KBM-7 (cell line): ENCODE measurements at places on chromosomes 3 and 15.

DNA sequence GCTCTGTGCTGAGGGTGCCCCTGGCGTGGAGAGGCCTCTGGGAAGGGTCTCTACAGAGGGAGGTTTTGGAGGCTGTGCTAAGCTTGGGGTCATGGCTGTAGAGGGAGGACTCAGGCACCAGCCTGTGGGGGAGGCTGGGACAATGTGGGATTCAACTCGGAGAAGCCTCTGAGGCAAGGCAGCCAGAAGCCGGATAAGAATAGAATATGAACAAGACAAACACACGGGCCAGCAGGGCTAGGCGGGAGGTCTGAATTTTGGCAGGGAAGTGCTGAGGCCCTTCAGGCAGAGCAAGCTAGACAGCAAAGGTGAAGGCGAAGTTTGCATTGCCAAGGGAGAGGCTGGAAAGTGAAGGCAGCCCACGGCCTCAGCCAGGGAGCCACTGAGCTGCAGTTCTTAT is 612.1 kb upstream of the NR2F2 start:
- no peak for DNase-seq

GRCh38 chr3:188661806-188662205 is 507.8 kb downstream of the LPP start:
- no peak for DNase-seq

GRCh38 chr3:141216975-141217374 is 14.7 kb upstream of the PXYLP1 start:
- no peak for DNase-seq

- DNase-seq = no peak
Observed at GRCh38 chr3:136437043-136437442, 186.9 kb downstream of the PCCB start.

GRCh38 chr3:17359911-17360310 is 382.5 kb downstream of the TBC1D5 start:
- no peak for DNase-seq

DNA sequence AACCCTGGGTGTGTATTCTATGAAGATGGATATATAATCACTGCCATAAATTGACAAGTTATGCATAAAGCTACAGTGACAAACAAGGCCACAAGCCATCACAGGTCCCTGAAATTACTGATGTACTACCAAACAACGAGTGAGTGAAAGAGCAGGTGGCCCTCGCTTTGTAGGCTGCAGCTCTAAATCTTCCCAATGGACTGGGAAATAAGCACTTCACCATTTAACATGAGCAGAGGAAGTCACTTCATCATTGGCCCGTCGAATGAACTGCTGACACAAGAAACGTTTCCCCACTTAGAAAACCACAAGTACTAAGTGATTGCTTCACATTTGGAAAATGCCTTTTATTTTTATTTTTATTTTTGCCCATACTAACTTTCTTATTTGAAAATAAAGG is 218.0 kb downstream of the ZNF385D start:
- DNase-seq = no peak

- DNase-seq = no peak
Observed at GRCh38 chr15:60535743-60536142, 56.8 kb upstream of the ICE2 start.

DNA sequence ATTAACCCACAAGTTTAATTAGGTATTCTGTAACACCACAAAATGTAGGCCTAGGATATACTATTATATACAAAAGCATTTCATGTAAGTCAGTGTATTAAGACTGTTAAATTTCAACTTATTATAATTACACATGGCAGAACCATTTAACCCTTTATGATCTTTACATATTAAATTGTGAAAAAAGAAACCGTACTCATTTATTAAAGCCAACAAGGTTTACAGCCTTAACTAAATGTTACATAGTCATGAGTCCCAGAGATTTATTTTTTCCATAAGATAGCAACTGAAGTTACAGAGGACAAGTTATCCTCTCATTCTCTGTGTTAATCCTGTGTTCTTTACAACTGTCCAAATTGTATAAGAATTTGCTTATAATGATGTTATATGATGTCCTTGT is 615.8 kb upstream of the AGTR1 start:
- no peak for DNase-seq

DNA sequence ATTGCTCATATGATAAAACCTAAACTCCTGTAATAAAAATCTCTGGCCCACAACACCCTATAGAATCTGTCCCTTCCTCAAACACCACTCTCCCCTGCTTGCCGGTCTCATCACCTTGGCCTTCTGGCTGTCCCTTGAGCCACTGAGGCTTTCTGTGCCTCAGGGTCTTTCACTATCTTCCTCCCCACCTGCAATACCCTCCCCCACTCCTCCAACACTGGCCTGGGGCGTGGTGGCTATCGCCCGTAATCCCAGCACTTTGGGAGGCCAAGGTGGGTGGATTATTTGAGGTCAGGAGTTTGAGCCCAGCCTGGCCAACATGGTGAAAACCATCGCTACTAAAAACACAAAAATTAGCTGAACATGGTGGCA is 3.3 kb upstream of the CSK start:
- no peak for DNase-seq

- DNase-seq = no peak
Observed at GRCh38 chr3:36817806-36818533, 53.6 kb upstream of the DCLK3 start.

- DNase-seq = no peak
Observed at GRCh38 chr3:25662736-25663320, 1.9 kb downstream of the TOP2B start.

DNA sequence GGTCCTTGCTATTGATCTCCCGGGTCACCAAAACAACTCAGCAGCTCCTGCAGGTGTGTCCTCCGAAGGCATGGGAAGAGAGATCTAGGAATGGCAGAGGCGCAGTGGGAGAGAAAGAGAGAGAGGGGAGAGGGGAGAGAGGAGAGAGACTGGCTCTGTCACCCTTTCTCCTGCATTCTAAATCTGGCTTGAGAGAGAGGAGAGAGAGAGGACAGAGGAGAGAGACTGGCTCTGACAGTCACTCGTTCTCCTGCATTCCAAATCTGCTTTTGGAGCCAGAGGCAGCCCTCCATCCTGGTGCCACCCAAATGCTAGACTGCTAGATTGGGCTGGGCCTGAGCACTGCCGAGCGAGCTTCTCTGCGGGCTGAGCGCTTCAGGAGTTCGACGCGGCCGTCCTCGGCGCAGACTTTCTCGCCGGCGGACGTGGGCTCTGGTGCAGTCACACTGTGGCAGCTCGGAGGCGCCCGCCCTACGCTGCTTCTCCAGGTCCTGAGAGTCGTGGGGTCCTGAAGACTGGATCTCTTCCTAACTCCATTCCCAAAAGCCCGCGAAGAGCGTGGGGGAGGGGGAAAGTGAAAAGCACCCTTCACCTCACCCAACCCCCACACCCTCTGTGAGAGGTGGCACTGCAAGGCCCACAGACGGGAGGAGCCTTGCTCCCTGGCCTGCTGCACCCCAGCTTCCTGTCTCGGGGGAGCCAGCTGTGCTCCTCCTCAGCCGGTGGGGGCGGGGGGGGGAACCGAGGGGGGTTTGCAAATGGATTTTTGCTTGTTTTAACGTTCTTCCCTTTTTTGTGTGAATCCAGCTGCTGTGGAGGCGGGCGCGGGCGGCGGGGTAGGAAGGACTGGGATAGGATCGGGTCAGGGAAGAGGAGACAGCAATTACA is 222.3 kb downstream of the MEIS2 start:
- peak; percentile 65 for DNase-seq

DNA sequence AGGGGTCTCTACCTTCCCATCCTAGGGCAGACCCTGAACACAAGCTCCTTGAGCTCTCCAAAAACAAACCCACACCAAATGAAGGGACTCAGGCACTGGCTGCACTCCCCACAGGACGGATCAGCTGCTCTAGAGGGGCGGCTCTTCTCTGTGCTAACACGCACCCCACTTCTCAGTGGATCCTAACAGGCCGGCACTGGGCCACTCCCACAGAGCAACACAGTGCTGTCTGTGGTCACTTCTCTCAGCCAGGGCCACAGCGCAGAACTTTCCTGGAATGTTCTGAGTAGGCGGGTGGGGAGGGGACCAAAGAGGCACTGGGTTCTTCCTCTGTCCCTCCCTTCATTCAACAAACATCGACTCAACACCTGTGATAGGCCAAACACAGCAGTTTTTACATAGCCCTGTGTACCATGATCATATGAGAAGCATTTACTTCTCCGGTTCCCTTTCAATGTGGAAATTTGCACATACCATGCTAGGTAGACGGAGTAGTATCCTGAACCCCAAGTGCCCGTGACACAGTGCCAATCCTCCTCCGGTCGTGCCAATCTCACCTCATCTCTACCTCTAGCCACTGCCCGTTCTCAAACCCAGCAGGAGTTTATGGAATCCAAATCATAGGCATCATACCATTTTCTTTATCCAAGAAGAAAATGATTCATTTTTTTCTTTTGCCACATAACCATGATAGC is 98.1 kb downstream of the LRIG1 start:
- no peak for DNase-seq

GRCh38 chr15:70362886-70363285 is 265.2 kb upstream of the TLE3 start:
- peak; percentile 54 for DNase-seq

DNA sequence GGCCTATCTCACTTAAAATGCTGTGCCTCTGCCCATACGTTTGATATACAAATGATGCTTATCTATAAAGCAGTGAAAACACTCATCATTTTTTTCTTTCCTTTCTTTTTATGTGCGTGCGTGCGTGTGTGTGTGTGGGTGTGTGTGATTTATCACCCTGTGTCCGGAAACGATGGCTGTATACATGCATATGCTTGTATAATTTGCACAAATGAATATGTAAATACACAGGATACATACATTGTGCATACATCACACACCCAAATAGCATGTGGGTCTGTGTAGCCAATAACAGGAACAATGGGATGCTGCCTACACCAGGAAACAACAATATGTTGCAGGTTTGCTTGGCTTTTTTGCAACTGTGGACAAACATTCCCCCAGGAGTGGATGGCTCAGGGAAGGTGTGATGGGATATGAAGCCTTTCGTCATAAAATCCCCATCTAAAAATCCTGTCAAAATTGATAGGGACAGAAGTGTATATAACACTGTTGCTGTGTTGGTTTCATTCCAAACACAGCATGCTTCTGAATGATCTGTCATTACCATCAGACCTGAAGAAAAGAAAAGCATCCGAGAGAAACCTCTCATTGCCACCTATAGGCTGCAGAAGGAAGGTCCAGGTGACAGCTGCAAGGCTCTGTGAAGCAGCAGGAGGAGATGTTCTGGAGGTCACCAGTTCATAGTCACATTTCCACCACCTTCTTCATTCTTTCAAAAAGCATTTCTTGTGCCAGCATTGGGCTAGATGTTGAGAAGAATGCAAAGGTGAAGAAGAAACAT is 503.9 kb upstream of the NR2F2 start:
- DNase-seq = no peak

DNA sequence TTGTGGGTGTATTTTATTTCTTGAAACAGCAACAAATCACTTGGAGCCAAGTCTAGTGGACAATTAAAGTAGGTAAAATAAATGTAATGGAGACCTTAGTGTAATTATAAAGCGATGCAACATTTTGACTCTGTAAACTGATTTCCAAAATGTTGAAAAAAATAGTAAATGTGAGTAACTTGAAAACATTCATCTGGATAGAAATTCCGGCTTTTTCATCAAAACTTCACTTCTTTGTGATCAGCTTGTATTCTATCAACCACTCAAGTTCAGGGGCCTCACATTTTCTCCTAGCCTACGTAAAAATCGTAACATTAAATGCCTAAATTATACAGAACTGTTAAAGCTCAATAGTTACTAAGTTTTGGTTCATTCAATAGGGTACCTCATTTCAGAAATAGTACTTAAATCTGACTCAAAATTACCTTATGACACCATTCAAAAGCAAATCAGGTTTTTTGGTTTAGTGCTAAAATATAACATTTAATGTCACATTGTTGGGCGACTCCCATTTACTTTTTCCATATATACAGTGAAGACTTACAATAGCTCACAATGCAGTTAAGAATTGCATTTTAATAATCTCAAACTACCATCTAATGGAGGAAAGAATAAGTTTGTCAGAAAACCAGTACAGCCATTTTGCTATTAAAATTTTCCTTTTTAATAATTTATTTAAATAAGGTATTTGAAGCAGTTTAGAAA is 12.7 kb downstream of the CCNL1 start:
- DNase-seq = no peak

DNA sequence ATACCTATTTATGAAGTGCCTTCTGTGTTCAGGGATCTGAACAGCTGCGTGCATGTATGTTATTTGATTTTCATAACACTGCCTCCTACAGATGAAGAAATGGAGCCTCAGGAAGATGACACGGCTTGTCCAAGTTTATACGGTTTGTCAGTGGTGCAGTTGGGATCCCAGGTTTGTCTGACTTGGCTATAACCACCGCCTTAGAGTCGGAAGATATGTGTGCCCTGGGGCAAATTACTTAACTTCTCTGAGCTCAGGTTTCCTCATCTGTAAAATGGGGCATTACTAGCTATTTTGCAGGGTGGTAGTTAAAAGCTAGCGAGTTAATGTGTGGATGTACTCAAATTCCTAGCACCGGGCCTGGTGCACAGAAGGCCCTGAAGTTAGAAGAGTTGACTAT is 54.1 kb upstream of the ANP32A start:
- no peak for DNase-seq

DNA sequence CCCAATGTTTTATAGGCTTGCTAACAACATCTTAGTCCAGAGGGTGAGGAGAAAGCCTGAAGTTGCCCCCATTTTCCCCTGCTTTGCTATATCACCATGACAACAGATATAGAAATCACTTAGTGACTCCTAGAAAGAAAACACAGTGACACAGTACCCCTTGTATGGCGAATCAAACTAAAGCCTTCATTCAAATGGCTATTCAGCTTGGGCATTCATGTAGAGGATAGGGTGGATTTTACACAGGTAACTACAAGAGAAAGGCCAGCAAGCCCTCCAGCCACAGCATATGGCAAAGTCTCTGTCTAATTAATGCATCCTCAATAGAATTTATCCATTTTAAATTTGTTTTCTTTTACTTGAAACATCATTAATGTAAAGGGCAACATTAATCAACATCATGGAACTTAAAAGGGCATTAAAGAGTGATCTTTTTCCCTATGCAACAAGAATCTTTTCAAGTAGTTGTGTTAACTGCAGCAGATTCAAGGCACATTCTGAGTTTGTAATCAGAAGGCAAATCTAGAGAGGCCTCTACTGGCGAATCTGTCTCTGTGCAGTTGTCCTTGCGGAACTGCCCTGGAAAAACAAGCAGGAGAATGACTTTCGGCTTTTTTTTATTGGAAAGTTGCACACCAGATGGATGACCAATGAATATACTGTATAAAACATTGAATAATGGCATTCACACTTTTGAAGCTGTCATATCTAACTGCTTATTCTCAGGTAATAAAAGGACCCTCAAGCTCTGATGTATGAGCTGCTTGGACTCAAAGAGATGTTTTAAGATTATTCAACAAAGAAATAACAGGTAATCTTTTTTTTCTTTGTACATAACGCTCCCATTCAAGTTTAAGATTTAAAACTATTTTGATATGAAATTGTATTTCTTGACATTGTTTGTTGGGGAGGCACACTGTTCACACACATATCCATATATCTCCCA is 621.7 kb upstream of the AGTR1 start:
- DNase-seq = peak; percentile 12

DNA sequence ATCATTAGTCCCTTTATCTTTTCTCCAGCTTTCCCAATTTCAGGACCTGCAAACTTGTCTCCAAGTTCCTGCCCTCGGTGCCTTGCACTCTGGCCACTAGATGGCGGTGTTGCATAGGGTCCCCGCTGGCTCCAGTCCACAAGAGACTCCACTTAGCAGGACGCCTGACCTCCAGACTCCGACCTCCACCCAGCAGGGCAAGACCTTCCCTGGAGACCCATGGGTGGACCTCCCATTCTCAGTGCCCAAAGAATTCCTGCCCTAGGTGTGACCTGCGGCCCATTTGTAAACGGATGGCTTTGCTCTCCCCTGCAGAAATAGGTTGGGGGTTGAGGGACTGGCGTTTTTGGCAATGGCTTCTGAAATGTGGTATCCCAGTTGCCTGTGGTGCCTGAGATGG is 82.6 kb downstream of the LSM3 start:
- DNase-seq = peak; percentile 73
